ENCODE measurements at places on chromosomes 5 and 9. TPM values are rescaled to one million over a fixed set of nuclear protein-coding genes. Genes with fewer than 3 reads are reported as not detected.
A peak's percentile ranks its signal among the peaks of the same experiment; 100 is the strongest.

DNA sequence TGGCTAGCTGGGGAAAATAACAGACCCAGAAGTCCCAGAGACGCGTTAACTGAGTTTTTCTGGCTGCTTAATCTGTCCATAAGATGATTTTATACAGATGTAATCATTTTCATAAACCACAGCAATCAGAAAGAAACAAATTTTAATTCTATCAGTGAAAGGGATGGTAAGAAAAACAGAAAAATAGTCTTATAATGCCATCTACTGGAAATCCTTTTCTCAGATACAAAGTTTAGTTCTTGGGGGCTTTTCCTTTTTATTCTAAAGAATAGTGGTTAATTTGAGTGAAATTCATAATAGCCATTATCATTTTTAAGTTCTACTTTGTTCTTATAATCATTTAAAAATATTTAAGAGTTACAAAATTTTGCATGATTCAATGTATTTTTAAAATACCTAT is 44.4 kb downstream of the DROSHA start:
- DNase-seq: no peak

PCDHAC1 gene
- total RNA-seq: 6.2 TPM

SFXN1 gene
- 70.0 TPM for total RNA-seq

- DNase-seq: no peak
Measured at GRCh38 chr5:111252799-111253545, 28.8 kb downstream of the CAMK4 start.

- no peak for DNase-seq
Measured at GRCh38 chr9:88852794-88853193, 138.5 kb upstream of the S1PR3 start.

CCL27 gene
- 1.0 TPM for total RNA-seq

- peak; percentile 63 for DNase-seq
Measured at GRCh38 chr9:87681271-87682061, 44.5 kb upstream of the CTSL start.

- no peak for DNase-seq
Measured at GRCh38 chr9:76216161-76216649, 178.0 kb downstream of the RFK start.

DNA sequence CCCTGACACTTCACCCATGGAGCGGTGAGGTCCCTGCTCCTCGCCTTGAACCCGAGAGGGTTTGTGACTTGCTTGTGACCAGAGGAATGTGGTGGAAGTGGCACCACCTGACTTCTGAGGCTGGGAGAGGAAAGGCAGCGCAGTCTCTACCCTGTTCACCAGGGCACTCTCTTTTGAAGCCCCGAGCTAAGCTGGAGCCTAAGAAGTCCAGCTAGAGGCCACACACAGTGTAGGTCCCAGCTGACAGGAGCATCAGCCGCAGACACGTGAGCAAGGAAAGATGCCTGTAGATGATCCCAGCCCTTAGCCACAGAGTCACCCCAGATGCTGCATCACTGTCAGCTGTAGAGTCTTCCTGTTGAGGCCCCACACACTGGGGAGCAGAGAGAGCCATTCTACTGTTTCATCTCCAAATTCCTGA is 1.7 kb upstream of the ANGPTL2 start:
- DNase-seq: no peak

DNA sequence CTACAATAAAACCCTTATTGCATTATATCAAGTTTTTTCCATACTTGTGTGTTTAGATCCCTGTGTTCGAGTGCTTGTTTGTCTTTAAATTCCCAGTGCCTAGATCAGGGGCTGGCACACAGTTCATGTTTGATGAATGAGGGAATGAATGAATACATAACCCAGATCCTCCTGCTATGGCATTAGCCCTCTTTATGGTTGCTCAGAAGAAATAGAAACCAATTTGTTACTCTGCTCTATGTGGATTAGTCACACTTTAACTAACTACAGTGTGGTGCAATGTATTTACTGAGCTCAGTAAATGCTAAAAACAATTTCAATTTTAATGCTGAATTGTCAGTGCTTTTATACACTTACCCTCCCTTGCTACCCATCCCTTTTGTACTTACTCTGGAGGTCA is 16.4 kb upstream of the GALNT10 start:
- no peak for DNase-seq

GRCh38 chr5:81363093-81363871 is 30.7 kb downstream of the ACOT12 start:
- no peak for DNase-seq

GRCh38 chr5:110957934-110958333 is 113.6 kb upstream of the TSLP start:
- DNase-seq: no peak

DNA sequence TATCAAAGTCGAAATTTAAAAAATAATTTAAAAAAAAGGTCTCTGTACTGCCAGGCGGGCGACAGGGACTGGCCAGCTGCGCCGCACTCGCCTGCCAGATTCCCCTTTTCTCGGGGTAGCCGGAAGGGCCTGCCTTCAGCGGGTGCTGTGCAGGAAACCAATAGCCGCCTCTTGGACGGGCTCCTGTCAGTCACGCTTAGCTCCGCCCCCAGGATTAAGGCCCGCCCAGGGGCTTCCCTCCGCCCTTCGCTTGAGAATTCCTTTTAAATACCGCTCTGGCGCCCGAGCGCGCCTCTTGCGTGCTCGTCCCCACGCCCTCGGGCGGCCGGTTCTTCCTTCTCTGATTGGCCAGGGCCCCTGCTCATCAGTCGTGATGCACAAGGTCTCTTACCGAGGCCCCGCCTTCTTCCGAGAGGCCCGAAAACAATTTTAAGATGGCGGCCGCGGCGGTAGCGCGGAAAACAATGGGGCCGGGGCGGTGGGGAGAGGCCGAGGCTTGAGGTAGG is at the start of gene MAML1:
Gene MAML1 (plus strand): TSS at position 411 of the 506 bp plus-strand sequence. CDS start 291 bp downstream, outside the sequence.
- peak; percentile 100 for DNase-seq

Data from dorsolateral prefrontal cortex (tissue), 122 donors.